ENCODE measurements at places on chromosomes 2 and 18. TPM values are rescaled to one million over a fixed set of nuclear protein-coding genes. Genes with fewer than 3 reads are reported as not detected.

SCG2 gene
- polyA plus RNA-seq, result not detected

DUSP19 gene
- polyA plus RNA-seq, result 0.46 TPM

EGR4 gene
- not detected for polyA plus RNA-seq

WDPCP gene
- polyA plus RNA-seq, result 3.8 TPM

MAL gene
- 1.0 TPM for polyA plus RNA-seq

HOXD8 gene
- not detected for polyA plus RNA-seq

IMPACT gene
- 21.1 TPM for polyA plus RNA-seq

FTCDNL1 gene
- 0.84 TPM for polyA plus RNA-seq

ST8SIA5 gene
- not detected for polyA plus RNA-seq

Data from naive B cell (primary cell).